ENCODE measurements at places on chromosomes 3 and 15.

DNA sequence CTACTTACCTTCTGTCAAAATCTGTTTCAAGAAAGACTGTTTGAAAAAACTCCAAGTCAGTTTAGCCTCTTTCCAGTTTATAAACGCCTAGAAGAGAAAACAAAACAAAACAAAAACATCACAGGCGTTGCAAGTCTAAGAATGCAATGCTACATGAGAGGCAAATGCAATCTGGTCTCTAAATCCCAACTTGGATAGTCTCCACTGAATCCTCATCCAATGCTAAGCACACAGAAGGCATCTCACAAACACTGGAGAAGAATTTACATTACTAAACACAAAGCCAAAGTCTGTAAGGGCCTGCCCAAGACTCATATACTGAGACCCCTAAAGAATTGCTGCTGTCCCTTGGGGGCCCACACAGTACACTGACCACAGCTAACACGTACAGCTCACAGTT is 18.4 kb downstream of the RFT1 start:
- DNase-seq, result no peak

DNA sequence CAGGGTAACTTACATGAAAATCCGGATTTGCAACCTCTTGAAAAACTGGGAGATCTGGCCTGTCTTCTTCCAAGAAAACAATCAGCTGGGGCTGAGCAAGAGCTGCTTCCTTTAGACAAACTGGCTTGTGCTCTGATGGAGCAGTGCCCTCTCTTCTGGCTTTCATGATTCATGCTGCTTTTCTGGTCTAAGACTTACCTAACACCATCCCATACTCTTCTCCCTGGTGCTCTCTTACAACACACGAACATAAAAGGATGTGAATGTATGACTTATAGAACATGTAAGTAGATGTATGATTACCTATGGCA is 9.9 kb downstream of the TJP1 start:
- no peak for DNase-seq

GRCh38 chr3:114686621-114687020 is 392.8 kb downstream of the TIGIT start:
- DNase-seq, result no peak

- DNase-seq, result no peak
These were observed 89.4 kb downstream of the RFTN1 start for GRCh38 chr3:16423947-16424673.

DNA sequence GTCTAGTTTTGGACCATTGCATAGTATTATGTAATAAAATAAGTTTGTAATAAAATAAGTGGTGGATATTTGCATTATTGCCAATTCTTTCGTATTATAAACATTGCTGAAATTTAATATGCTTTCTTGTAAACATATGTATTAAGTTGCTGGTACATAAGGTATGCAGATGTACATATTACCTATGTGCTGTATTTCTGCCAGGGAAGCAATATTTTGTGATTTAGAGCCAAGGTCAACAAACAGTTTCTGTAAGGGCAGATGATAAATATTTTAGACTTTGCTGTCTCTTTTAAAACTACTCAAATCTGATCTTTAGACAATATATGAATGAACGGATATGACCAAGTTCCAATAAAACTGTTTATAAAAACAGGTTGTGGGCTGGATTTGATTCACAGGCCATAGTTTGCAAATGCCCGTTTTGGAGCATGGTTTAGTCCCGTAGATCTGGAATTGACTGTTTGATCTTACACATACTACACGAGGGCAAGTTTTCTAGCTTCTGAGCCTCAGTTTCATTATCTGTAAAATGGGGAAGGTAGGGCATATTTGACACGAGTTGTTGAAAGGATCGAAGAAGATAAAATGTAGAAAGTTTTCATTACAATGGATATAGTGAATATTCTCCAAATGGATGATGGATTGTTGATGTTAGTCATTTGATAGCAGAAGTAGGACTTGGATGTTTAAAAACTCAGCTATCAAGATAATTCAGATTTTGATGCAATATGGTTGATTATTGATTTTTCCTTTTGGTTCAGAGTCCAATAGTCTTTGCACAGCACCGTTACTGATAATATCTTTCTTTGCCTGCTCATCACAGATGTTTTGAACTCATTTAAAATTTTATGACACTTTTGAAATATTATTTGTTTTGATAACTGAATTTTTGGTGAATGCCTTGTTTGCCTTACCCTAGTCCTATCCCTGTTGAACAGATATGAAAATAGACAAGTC is 394.6 kb downstream of the FEZF2 start:
- no peak for DNase-seq

- no peak for DNase-seq
These were observed 31.7 kb upstream of the PLSCR5 start for GRCh38 chr3:146636881-146637280.

DNA sequence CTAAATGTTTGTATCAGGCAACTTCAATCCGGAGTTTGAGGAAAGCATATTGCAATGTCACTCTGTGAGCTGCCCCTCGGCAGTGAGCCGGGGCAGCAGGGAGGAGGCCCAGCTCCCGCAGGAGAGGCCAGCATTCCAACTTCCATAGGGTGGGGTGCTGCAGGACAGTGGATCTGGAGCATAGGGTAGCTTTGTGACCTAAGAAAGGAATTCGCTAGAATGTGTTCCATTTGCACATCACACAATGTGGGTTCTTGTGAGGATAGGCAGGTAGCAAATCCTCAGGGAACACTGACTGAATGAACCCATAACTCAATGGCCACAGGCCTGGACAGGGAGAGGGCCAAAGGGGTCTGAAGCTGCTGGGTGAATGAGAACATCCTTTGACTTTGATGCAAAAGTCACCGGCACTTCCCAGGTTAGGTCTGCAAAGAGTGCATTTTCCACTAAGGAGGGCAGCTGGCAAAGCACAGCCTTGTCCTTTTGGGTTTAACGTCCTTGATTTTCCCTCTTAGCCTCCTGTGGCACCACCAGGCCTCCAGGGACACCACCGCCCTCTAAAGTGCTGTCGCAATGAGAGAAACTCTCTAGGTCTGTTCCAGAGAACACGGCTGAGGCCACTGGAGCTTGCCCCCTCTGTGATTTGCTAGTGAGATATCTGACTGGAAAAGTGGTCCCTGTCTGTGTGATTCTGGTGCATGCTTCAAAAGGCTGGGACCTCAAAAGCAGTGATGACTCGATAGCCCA is 36.2 kb downstream of the GABRB3 start:
- no peak for DNase-seq

GRCh38 chr15:29864501-29864900 is 42.2 kb upstream of the TJP1 start:
- DNase-seq, result no peak

DNA sequence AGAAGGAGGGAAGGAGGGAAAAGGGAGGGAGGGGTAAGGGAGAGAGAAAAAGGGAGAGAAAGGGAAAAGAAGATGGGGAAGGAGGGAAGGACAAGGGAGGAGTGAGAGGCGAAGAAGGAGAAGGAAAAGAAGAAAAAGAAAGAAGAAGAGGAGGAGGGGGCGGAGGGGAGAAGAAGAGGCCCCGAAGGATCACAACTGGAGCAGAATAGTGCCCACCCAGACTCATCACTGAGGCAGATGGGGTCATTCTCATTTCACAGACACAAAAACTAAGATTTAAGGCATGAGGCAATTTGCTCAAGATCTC is 2.7 kb upstream of the ALAS1 start:
- DNase-seq, result no peak
